D341Med (cell line): ENCODE measurements at places on chromosomes 11 and 22.

DNA sequence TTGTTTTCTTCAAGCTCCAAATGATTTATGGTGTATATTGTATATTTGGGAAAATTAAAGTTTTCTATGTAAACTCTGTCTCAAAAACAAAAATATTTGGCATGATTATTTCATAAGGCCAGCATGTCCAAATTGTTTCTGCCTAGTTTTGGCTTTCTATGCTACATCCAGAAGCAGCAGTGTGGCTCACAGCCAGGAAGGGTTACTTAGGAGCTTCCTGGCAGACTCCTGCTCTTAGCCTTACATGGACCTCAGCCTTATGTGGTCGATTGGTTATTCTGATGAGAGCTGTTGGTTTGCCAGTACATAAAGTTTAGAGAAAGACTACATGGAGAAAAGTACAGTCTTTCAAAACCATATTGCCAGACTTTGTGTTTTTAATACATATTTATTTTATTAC lies 297.7 kb upstream of the FAT3 start:
- no peak for DNase-seq

DNA sequence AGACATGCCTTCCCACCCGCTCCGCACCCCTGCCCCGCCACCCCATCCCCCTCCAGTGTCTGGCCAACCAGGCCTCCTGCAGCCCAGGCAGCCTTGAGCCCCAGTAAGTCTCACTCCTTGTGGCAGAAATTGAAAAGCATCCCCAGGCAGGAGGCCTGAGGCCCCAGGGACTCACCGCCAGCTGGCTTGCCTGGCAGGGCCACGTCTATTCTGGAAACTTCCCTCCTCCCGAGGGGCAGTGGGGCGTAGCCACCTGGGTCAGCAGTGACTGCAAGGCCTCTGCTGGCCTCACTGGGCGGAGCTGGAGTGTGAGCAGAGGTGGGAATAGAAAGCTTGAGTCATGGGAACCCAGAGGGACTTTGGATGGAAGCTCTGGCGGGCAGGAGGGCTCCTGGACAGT lies 26.3 kb downstream of the ANO1 start:
- DNase-seq = no peak

- DNase-seq = no peak
These were observed 2.1 kb downstream of the MED15 start for GRCh38 chr22:20509344-20510047.

DNA sequence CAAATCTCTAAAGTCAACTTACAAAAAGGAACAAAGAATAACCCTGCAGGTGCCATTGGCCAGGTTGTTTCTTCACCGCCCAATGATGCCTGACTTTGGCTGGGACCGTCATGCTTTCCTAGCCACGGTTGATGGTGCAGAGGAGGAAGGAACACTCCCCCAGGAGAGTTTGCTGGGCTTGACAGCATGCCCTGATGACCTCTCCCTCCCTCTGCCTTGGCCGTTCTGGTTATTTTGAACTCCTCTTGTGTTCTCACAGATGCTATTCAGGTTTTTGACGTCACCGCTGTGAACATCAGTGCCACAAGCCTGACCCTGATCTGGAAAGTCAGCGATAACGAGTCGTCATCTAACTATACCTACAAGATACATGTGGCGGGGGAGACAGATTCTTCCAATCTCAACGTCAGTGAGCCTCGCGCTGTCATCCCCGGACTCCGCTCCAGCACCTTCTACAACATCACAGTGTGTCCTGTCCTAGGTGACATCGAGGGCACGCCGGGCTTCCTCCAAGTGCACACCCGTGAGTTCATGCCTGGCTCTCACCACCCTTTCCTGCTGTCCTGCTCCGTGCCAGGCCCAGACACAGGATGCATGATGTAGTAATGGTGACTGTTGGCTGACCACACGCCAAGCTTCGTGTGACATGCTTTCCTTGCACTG lies 89.0 kb upstream of the OR4B1 start:
- DNase-seq = no peak
